Gastrocnemius medialis (tissue), 4 donors: ENCODE measurements at places on chromosomes 1 and 21.

- DNase-seq: no peak
Observed at GRCh38 chr1:52814465-52814864, 28.1 kb upstream of the ZYG11A start.

DNA sequence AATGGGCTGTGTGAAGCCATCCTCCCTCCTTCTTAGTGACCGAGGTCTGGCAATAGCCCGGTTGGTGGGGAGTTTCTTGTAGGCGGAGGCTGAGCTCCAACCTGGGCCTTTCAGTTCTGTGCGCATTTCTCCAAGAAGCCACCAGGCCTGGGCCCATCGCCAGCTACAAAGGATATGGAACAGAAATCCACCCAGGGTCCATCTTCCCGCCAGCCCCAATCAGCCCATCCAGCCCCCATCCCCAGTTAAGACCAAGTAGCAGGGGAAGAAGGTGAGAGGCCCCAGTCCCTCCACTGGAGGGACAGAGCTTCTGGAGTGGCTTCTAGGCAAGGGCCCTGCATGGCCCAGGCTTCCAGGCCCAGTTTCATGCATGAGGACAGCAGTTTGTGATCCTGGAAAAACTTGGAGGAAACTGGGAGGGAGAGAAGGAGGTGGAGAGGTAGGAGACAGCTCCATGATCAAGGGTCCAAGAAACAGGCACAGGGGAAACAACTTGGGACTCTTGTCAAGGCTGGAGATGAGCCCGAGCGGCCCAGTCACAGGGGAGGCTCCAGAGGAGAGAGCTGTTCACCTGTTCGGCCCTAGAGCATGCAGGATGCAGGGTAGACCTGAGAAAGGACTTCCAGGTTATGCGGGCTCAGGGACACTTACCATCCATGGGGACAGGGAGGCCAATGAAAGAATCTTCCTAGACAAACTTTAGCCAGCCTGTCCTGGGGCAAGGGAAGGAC lies 261.2 kb downstream of the PTPRU start:
- DNase-seq: no peak

DNA sequence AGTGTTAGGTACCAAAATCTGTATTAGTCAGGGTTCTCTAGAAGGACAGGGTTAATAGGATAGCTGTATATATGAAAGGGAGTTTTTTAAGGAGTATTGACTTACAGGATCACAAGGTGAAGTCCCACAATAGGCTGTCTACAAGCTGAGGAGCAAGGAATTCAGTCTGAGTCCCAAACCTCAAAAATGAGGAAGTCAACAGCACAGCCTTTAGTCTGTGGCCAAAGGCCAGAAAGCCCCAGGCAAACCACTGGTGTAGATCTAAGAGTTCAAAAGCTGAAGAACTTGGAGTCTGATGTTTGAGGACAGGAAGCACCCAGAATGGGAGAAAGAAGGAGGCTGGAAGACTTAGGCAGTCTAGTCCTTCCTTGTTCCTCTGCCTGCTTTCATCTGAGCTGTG lies 487.5 kb upstream of the CHRM3 start:
- no peak for DNase-seq

DNA sequence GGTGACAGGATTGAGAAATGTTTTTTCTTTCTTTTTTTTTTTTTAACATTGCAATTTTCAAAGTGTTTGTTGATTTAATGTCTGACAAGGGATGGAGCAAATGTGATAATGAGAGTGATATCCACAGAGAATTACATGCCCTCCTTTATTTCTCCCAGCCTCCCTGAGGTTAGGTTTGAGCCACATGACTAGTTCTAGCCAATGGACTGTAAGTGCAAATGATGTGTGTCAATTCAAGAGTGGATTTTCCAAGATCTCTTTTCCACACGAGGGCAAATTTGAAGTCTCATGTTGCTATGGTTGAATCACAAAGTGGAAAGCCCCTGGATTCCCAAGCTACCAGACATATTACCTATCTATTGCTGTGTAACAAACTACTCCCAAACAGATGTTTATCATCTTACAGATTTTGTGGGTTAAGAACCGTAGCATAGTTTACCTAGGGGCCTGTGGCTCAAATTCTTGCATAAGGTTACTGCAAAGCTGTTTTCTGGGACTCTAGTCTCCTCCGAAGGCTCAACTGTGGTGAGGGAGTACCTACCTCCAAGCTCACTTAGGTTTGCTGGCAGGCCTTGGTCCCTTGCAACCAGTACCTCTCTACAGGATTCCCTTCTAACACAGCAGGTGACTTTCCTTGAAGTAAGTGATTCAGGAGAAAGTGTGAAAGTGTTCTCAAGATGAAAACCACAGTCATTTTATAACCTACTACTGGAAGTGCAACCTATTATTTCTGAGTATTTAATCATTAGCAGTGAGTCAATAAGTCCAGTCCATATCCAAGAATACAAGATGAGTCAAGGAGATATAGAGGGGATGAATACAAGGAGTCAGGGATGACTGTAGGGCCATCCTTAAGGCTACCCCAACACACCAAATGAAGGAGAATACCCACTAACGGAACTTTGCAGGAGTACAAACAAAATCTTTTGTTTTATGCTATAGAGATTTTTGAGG lies 533.6 kb downstream of the PTPRC start:
- DNase-seq: no peak

DNA sequence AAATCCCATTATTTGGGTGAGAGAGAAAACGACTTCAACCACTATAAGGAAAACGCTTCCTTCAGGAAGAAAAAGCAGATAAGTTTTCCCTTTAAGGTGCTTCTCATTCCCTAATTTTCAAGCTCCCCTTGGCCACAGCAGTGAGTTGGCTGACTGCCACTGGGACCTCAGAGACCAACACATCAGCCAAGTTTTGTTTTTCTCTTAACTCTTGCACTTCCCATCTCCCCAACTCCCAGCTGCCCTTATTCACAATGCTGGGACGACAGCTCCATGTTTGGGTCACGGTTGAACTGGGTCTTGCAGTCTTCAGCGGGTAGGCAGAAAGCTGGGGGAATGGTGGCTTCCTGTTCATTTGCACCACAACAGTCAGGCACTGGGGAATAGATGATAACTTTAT lies 18.9 kb downstream of the SGIP1 start:
- no peak for DNase-seq

GRCh38 chr1:211653959-211654496 lies 21.4 kb downstream of the NEK2 start:
- no peak for DNase-seq

DNA sequence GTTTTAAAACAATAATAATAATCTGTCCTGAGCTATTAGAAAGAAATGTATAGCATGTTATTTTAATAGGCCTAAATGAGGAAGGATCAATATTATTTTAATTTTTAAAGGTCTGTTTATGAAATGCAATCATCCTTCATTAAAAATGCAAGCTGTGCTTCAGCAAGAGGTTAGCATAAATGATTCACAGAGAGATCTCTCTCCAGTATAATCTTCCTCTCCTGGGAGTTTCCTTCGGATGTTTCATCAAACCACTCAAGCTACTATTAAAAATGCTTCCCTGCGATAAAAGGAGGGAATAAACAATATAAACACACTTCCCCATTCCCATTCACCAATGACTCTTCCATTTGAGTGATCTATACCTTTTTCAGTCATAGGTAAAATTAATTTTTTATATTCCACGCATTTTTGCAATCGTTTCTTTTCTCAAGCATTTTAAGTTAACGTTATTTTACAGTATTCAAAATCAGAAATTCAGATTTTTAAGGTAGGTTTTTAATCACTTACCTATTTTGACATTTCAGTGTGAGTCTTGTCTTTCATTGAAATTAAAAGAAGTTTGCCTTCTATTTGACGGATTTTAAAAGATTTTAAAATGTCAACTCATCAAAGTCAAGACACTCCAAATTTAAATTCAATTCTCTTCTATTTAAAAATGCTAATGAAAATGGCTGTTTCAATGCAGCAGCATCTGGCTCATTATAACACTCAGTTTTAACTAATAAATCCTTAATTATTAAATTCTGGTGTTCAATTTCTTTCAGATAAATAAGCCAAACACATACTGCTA lies 64.3 kb downstream of the RERE start:
- no peak for DNase-seq

DNA sequence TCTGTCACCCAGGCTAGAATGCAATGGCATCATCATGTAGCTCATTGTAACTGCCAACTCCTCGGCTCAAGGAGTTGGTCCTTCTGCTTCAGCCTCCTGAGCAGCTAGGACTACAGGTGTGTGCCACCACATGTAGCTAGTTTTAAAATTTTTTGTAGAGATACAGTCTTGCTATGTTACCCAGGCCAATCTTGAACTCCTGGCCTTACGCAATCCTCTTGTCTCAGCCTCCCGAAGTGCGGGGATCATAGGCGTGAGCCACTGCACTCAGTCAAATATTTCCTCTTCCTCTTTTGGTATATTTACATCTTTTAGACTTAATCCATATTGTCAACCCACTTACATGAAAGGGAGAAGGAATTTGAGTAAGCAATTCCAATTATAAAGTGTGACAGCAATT lies 121.1 kb downstream of the EVI5 start:
- no peak for DNase-seq

- no peak for DNase-seq
Observed at GRCh38 chr1:9576903-9577302, 11.8 kb upstream of the TMEM201 start.

DNA sequence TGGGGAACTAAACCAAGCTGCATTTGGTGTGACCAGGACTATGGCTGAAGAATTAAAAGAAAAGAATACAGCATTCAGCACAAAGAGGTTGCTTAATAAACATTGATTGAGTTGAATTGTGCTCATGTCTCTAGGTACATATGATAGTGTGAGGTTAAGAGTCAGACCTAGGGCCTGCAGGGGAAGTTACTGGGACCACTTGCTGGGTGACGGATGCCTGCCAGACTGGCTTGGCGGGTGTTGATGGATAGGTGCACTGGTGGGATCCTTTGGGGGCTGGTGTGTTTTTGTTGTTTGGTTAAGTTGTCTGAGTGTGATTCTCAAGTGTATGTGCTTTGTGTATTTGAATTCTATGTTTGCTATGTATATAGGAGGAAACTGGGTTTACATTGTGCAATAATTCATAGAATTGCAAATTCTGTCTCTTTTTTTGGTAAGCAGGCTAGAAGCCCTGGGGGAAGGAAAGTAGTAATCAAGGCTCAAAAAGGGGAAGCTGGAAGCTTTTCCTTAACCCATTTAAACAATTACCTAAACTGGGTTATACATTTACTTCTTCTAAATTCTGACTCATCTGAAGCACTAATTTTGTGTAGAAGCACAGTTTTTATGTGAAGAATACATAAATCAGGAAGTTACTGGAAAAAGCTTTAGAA lies 1.8 kb downstream of the CD101 start:
- no peak for DNase-seq

DNA sequence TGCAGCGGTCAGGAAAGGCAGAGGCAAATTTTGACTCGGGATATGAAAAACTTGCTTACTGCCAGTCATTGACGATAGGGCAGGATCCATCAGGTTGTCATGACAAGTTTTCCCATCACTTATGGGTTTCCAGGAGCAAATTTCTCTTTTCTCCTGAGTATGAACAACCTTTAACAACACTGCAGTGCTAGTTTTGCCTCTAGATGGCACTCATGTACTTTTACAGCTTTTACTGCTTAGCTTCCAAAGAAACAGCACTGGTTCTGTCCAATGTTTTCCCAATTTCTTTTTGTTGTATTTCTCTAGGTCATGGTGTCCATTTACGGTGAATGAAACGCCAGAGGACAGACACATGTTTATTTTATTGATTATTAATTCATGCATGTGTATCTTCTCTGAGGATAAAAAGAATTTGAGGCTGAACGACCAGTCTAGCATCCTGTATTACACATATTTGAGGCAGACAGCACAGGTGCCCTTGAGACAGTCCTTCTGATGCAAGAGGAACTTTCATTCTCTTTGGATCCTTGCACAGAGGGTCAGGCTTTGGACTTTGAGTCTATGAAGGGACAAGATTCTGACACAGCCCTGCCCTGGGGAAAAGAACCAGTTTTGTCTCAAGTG lies 112.3 kb upstream of the TRABD2B start:
- no peak for DNase-seq

DNA sequence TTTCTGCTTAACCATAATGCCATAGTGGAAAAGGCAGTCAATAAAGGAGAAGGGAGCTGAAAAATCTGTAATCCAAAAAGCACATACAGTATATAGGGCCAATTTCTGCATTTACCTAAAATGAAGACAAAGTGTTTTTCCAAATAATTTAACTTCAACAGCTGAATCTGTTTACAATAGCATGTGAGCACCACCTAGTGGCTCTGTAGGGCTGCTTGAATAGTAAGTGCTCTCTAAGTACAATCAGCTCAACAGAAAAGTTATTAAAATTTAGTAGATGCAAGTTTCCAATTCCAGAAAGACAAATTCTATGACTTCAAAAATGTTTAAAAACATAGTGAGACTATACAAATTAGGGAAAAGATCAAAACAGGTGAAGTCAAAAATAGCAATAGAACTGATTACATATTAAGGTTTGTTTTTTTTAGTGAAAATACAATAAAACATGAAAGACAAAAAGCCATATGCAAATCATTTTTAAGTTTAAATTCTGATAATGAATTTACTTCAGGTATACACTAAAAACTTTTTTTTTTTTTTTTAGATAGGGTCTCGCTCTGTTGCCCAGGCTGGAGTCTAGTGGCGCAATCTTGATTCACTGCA lies 220.0 kb downstream of the SETD4 start:
- peak; percentile 26 for DNase-seq

DNA sequence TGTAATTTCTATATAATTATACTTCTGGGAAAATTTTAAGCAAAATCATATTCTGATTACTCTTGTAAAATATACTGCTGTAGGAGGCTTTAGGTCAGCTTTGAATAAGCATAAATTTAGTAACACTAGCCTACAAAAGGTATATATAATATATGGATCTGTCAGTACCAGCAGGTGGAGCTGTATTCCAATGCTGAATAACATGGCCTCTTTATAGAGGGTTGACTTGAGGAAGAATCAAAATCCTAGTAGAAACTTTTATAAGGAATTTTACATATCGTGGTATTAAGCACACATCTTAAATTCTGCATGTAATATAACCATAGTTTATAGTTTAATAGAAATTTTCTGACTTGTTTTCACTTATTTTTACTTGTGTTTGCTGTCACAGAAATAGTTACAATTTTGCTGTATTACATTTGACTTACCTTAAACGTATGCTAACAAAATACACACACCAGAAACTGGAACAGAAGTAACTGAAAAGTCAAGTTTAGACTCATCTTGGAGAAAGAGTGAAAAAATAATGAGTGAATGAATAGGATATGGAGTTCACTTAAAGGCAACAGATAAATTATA lies 79.3 kb downstream of the HMCN1 start:
- DNase-seq: no peak

- DNase-seq: no peak
Observed at GRCh38 chr1:234315588-234315987, 57.7 kb upstream of the COA6 start.

GRCh38 chr1:173005196-173005864 lies 45.4 kb downstream of the TNFSF18 start:
- DNase-seq: no peak
